Fibroblast of upper back skin (primary cell): ENCODE measurements at places on chromosomes 3 and 15.
A peak's percentile ranks its signal among the peaks of the same experiment; 100 is the strongest.

- DNase-seq, result peak; percentile 54
Measured at GRCh38 chr3:27644941-27645340, 77.2 kb downstream of the EOMES start.

DNA sequence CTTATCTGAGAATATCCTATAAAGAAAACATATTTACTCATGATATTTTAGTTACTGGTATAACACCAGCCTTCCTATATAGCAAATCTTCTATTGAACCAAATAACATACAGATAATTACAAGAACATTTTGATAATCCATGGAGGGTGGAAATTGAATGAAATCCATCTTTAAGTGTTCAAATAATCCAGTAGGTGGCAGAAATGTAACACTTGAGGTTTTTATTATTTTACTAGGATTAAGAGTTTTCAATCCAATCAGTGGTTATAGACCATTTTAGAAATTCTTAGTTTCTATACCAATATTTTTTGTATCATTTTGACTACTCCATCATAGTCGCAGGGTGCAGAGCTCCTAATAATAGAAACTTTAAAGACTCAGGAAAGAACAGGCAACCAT is 101.9 kb upstream of the KCNH8 start:
- no peak for DNase-seq

GRCh38 chr15:29324746-29325145 is 55.1 kb upstream of the NSMCE3 start:
- peak; percentile 54 for DNase-seq

DNA sequence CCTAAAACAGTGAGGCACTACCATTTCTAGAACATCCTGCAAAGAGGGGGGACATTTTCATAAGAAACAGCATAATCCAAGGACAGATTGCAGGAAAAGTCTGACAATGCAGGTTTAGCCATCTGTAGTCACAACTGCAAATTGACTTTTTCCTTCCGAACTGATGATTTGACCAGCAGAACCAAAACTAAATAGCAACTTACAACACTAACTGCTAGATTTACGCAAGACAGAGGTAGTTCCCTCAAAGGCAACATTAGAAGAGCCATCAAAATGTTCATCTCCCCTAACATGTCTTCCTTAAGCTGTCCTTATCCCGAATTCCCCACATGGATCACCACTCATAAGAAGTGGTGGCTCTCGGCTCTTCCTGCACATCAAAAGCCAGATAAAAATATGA is 129.6 kb downstream of the GADL1 start:
- DNase-seq, result no peak

- no peak for DNase-seq
Measured at GRCh38 chr15:90834626-90835025, 33.8 kb upstream of the FURIN start.

GRCh38 chr15:45205192-45205591 is 17.4 kb upstream of the SHF start:
- DNase-seq, result peak; percentile 65

- peak; percentile 79 for DNase-seq
Measured at GRCh38 chr15:65980824-65981456, 111.6 kb downstream of the RAB11A start.

DNA sequence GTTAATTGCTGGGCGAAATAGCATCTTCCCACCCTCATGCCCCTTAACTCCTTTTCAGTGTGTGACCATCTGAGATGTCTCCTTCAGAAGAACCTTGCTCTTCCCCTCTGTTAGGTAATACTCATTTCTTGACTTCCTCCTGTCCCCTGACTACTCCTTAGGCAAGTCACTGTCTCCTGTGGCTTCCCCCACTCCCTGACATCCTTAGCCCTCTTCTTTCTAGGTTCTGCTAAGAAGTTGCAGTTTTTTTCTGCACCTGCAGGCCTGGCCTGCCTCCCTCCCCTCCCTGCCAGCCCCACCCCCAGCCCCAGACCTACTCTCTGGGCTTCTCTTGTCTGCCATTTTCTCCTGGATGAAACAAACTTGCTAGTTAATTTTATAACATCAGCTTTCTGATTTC is 15.2 kb upstream of the EID1 start:
- no peak for DNase-seq

GRCh38 chr3:162521669-162522068 is 1025.1 kb downstream of the OTOL1 start:
- DNase-seq, result no peak

GRCh38 chr15:70342141-70342540 is 244.4 kb upstream of the TLE3 start:
- no peak for DNase-seq

GRCh38 chr15:78234515-78235040 is at the start of gene ACSBG1:
Gene ACSBG1 (minus strand): TSS chr15:78234565. CDS start chr15:78234501, 64 bp downstream.
- DNase-seq, result no peak

GRCh38 chr3:152019508-152019907 is 146.1 kb downstream of the SUCNR1 start:
- no peak for DNase-seq

DNA sequence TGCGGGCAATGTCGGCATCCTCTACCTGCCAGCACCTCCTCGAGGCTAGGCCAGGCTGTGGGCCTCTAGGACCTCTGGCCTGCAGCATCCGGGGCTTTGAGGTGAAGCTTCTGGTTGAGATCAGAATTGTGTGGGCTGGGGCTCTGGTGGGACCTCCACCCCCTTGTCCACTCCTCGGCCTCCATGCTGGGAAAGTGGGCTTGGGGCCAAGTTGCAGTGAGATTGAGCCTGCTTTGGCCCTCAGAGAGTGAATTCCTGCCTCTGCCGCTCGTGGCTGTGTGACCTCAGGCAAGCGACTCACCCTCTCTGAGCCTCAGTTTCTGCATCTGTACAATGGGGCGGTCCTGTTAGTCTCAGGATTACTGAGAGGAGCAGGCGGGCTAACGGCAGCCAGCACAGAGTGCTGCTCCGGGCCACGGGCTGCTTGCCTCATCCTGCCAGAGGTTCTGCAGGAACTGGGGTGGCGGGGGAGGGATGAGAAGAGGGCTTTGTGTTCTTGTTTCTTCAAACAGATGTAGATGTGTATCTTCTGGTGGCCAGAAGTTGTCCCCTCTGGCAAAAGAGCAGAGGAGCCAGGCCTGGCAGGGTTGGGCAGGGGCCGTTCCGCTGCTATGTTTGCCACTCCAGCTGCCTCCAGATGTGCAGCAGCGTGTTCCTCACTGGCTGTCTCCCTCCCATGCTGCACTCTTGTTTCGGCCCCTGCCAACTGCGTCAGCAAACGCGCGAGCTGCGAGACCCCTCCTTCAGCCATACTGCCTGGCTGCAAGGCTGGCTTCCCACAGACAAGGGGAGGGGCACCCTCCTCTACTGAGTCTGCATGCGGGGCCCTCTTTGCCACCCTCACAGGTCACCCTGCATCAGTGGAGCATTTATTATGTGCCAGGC is 33.7 kb downstream of the FBLN2 start:
- no peak for DNase-seq

DNA sequence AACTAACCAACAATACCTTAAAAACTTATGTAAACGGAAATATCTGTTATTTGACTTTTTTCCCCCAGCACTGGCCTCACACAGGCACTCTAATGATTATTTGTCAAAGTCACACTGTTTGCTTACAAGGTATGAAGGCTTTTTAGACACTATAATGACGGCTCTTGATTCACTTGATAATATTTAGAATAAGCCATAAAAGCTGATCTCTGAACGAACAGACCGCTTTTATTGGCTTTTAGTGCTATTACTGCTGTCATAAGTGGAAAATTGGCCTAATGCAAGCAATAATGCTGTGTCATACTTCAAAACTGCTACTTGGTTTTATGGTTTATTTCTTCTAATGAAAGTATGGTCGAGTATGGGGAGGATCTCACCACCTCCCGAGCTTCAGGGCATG is 35.1 kb downstream of the MDFIC2 start:
- no peak for DNase-seq

- no peak for DNase-seq
Measured at GRCh38 chr3:130604806-130605205, 87.8 kb downstream of the COL6A6 start.

GRCh38 chr3:84961011-84961410 is 2.2 kb downstream of the CADM2 start:
- DNase-seq, result no peak

DNA sequence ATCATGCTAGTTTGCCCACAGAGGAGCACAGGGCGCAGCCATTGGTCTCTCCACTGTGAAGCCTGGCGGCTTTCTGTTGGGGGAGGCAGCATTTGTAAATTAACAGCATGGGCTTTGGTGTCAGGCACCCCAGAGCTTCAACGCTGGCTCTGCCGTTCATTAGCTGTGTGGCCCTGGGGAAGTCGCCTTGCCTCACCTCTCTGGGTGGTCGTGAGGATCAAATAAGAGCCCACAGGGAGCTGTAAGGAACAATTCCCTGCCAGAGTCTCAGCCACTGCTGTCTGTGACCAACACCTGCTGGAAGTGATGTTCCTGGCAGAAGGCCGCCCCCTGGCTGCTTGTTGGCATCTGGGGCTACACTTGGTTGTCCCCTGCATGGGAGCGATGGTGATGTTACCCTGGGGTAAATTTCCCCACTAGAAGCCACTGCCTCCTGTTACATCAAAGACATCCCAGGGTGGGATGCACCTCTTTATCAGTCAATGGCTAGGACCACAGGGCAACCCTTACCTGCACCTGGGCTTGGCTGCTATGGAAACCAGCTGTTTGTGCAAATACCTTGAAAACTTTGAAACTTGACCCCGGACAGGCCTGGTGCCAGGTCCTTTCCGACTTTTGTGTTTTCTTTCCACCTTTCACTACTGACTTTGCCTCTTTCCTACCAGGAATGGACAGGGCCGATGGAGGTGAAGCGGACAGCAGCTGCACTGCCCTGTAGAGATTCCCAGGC is 36.9 kb downstream of the DNASE1L3 start:
- no peak for DNase-seq

GRCh38 chr3:63966871-63967270 is 54.7 kb upstream of the SCAANT1 start:
- no peak for DNase-seq

- no peak for DNase-seq
Measured at GRCh38 chr15:44325568-44325967, 37.0 kb downstream of the GOLM2 start.
